ENCODE measurements at places on chromosomes 13 and 19.

DNA sequence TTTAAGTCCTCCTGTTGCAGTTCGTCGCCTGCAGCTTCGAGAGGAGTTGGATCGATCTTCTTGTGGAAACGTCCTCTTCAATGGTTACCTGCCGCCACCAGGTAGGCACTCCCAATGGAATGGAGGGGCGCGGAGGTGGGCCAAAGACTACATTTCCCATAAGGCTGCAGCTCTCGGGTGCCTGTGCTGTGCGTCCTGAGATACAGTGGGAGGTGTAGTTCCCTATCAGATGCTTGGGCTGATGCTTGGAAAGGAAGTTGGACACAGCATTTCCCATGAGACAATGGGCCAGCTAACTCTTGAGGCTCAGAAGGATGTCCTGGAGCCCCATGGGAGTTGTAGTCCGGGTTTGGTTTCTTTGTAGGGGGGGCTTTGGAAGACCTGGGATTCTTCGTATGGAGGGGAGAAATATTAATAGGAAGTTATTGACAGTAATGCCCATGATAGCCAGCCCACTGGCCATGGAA, 1.8 kb downstream of the SHKBP1 start:
- no peak for DNase-seq

- DNase-seq: no peak
These were observed 9.0 kb upstream of the TNFRSF19 start for GRCh38 chr13:23561261-23561660.

GRCh38 chr19:611481-611868, 21.8 kb downstream of the HCN2 start:
- no peak for DNase-seq

DNA sequence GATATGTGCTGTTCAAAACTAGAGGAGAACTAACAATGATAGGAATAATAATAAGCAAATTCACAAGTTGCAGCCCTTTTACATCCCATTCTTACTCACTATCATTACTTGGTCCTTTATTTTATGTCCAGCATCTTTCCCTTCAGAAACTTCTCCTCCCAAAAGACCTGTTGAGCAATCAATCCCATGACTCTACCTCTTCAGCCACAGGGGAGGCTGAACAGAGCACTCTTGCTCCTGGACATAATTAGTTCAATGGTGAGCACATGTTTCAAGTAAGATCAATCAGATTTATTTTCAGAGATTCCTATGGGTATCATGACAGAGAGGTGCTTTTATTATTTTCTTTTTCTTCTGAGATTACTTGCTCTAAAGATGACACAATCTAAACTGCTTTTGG, 260.0 kb downstream of the COG6 start:
- no peak for DNase-seq

DNA sequence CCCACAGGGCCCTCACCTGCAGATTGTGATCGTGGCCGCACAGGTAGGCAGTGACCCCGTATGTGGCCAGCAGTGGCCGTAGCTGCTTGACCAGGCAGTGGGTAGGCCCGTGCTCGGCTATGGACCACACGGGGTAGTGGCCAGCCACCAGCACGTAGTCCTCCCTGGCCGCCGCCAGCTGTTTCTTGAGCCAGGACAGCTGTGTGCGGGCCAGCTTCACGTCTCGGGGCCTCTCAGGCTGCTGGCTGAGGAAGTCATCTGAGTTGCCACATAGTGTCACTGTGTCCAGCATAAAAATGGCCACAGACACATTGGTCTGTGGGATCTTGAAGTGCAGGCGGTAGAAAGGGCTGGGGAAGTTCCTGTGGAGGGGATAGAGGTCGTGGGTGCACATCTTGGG, 1.2 kb downstream of the ACP5 start:
- no peak for DNase-seq

DNA sequence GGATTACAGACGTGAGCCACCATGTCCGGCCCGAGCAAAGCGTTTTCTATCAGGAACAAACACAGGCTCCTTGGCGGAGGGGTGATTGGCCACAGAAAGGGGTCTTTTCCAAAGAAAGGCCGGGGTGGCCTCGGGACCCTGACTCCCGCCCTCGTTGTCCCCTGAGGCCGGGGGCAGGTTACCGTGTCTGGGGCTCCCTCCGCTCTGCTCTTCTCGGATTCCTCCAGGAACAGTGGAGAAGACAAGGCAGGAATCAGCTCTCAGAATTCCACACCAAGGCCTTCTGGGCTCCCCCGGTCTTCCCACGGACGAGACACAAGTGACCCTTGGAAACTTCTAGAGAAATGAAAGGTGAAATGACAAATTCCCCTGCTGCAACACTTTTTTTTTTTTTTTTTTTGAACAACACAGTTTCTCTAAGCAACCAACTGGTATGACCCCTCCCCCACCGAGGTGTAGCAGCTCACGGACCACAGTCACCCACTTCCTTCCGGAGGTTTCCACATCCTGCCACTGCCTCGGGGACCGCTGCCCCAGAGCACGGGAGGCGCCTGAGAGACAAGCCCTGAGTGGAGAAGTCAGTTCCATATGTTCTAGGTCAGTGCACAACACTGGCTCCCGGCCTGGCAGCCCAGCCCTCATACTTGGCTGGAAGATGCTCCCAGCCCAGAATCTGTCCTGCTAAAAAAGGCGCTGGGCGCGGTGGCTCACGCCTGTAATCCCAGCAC, 11.0 kb downstream of the MOB3A start:
- DNase-seq: no peak

- no peak for DNase-seq
These were observed 735 bp upstream of the FLT1 start for GRCh38 chr13:28495538-28496187.

DNA sequence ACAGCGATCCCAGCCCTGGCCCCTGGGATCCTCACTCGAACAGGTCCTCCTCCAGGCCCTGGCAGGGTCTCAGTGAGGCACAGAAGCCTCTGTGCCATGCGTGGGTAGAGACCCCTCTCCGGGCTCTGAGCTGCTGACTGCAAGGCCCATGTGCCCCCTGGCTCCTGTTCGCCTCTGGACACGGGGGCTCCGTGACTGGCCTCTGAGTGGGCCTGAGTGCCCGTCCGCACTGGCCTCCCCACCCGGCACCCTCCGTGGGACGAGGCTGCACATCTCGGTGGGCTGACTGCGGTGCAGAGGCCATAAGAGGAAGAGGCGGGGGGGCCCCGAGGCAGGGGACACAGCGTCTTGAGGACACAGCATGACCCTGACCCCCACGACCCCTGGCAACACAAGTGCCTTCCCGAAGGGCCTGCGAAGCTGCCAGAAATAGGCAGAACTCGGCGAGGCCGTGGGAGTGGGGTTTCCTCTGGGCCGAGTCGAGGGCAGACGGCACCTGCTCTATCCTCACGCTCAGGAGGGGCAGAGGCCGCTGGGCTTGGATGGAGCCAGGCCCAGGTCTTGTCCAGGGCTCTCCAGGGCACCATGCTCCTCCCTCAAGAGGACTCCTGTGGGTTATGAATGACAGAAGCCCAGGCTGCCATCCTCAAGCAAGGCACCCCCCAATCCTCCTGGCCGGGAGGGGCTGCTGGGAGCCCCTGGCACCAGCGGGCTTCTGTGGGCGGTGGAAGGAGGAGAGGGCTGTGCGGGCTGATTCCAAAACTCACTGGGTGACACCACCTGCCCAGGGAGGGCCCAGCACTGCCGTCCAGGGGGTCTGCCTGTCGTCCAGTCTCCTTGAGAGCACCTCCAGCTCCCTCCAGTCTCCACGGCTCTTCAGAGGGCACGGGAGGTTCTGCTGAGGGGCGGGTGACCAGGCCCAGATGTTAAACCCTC, 52.6 kb downstream of the RASA3 start:
- DNase-seq: no peak

GRCh38 chr19:24033963-24034342, 53.0 kb upstream of the ZNF254 start:
- DNase-seq: no peak

- no peak for DNase-seq
These were observed 957 bp upstream of the CCDC194 start for GRCh38 chr19:17394891-17395415.
